ENCODE measurements at places on chromosomes 2 and 18.

DNA sequence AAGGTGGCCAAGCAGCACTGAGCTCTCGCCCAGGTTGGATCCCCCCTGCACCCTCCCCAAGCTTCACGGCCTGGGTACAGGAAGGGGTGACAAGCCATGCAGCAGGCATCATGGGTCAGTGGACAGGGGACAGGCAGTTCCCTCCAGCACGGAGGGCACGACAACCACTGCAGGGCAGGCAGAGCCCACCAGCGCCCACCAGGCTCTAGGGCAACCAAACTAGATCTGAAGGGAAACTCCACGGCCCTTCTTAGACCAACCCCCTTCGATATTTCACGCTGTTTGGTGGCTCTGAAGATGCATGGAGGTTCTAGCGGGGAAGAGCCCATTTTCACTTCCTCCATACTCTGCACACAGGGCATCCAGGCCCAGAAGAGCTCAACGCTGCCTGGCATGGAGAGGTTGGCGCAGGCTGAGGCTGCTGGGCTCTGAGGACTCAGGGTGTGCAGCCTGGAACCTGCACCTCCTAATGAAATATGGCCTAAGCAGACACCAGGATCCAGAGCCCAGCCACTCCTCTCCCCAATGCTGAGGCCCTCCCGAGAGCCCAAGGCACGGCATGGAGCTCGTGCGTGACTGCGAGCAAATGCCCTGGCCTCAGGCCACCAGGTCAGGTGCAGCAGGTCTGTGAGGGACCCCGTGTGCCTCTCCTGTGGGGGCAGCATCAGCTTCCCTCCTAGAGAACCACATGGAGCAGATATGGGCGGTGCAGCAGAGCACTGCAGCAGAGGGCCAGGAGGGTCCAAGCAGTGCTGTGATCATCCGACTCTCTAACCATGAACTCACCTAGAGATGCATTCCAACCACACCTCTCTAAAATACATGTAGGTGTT, 8.7 kb upstream of the MTERF4 start:
- DNase-seq: no peak

- DNase-seq: no peak
These were observed 67.5 kb upstream of the DTNB start for GRCh38 chr2:25740810-25741381.

DNA sequence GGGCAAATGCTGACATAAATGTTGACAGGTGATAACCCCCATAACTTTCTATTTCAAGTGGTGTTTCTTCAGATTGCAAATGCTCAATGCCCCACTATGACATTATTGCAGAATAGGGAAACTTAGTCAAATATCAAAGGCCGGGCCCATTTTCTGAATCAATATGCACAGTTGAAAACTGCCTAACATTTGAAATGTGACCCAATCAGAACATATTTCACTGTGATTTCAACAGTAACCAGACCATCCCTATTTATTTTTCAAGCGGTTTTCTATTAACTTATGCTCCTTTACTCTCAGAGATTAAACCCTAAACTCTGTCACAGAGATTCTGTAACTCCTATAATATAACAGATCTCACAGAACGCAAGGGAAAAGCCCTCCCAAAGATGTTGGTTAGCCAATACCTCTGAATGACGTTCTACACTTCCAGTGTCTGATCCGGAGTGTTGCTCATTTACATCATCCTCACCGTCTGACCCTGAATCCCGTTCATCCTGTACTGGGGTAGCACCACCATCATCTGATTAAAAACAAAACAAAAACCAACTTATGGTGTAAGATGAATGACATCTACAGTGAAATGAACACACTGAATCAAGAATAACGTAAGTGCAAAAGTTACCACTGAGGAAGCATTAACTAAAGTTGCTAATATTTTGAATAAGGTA, 2.9 kb downstream of the IWS1 start:
- no peak for DNase-seq

DNA sequence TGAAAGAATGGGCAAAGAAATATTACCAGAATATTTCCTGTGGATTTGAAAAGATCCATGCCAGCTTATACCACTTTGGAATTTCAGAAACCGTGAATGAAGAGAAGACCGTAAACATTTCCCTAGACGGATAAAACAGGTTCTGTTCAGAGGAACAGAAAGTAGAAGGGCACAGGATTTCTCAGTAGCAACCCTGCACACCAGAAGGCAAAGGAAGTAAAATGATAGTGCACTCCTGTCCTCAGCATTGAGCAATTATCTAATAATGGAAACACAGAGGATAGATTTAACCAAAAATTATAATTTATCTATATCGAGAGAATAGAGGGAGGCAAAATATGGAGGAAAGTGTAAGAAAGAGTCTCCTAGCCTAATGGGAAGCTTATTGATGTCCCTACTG, 87.0 kb upstream of the ITGA6 start:
- no peak for DNase-seq

DNA sequence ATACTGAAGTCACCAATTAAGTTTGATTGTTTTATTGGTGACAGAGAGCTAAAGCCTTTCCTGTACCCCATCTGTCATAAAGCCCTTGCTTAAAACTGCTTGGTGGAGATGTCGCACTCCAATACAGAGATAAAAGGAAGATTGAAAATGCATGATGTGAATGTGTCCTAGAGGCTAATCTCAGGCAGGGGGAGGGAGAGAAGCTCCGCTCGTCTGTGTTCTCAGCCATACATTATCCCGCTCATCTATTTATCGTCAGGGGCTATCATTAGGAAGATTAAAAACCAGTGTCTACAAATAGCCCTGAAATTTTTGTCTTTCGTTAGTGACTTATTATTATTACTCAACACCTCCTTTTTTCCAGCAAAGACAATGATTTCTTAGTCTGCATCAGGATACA, 110.3 kb downstream of the CMPK2 start:
- no peak for DNase-seq

DNA sequence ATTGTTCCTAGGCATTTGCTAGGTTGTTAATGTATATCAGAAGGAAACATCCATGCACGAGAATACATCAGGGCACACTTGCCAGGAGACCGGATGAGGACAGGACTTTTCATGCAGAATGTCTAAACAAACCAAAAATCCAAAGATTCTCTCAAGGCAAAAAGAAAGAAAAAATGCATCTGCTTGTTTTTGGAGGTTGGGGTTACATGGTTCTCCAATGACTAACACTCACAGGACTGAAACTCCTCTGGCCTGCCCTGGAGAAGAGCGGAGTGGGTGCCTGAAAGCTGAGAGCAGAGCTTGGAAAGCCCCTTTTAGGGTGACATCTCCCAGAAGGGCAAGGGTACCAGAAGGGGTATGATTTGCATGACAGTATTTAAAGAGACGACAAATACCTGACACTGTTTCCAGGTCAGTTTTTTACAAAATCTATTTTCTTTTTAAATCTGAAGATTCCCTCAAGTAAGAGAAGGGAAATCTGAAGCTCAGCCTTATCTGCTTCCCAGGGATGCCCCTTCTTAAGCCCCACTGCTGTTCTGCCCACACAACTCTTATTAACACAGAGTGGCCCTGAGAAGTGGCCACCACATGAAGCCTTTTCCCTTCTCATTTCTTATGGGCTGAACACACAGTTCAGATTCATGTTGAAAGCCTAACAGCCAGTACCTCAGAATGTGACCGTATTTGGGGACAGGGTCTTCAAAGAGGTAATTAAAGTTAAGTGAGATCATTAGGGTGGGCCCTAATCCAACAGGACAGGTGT, 216.4 kb downstream of the STK39 start:
- no peak for DNase-seq

- DNase-seq: no peak
These were observed 404.8 kb downstream of the CDH2 start for GRCh38 chr18:27772081-27772480.

- DNase-seq: no peak
These were observed 38.7 kb upstream of the ATL2 start for GRCh38 chr2:38415728-38416291.

- no peak for DNase-seq
These were observed 187.0 kb downstream of the OSR1 start for GRCh38 chr2:19171409-19171808.

DNA sequence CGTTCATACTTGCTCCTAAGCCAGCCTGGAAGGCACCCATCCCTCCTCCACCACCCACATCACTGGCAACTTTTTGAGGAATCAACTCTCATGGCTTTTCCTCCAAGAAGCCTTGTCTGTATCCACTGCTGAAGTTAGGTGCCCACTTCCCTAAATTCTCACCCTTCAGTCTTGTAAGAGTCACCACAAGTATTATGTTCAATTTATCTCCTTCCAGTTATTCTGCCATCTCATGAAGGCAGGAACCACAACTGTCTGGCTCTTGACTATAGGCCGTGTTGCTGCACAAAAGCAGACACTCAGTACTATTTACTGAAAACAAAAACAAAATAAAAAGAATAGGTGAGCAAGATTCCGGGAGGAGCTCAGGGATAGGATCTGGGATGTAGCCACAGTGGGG, 234.8 kb downstream of the CYRIA start:
- no peak for DNase-seq

All from right hindlimb (tissue), 1 donor.